ENCODE measurements at places on chromosomes 3 and 15. TPM values are rescaled to one million over a fixed set of nuclear protein-coding genes. Genes with fewer than 3 reads are reported as not detected.

DNA sequence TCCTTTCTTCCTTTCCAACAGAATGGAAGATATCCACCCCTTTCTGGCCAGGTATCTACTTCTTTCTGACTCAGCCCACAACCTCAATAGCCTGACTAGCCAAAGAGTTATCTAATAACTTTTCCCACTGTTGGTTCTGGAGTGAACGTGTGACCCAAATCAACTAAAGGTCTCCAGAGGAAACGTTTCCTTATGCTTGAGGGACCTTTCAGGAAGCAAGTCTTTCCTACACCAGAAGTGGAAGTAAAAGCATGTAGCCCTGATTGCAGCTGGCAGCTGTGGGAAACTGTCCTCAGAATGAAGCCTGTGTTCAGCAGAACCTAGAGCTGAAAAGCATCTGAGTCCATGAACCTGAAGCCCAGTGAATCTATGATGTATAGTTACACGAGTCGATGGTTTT is 34.7 kb upstream of the PHLDB2 start:
- peaks cover 1% of the 10 kb centered on the region for H3K27me3 ChIP-seq
- no peak overlapping the region for H3K4me3 ChIP-seq
- no peak overlapping the region for H3K27ac ChIP-seq
- DNase-seq, result no peak
- no peaks in the 10 kb centered on the region for H3K36me3 ChIP-seq

Gene MOBP
- not detected for polyA plus RNA-seq

GRCh38 chr3:55828712-55829111 is 341.6 kb upstream of the WNT5A start:
- no peak for DNase-seq
- H3K4me3 ChIP-seq, result no peak overlapping the region
- H3K27me3 ChIP-seq, result no peaks in the 10 kb centered on the region
- H3K36me3 ChIP-seq, result no peaks in the 10 kb centered on the region

- no peak overlapping the region for H3K27ac ChIP-seq
- H3K4me1 ChIP-seq, result peaks cover 18% of the 10 kb centered on the region
- H3K27me3 ChIP-seq, result no peaks in the 10 kb centered on the region
- no peak for DNase-seq
- H3K36me3 ChIP-seq, result peaks cover 12% of the 10 kb centered on the region
Measured at GRCh38 chr3:150736903-150737832, 25.8 kb downstream of the SIAH2 start.

DNA sequence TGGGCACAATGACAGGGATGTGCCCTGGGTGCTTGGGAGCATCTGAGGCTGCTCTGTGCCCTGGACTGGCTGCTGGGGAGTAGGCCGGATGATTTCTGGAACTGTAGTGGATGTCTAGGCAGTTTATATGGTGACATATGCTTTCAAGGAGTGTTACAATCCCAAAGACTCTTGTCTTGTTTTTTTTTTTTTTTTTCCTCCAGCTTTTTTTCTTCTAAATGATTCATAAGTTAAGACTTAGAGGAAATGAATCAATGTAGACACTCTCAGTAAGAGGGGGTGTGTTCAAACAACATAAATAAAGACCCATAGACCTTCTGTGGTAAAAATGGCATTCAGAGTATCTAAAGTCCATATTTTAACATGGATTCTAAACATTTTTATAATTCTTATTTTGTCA is 706.1 kb upstream of the GOLIM4 start:
- H3K4me1 ChIP-seq, result no peaks in the 10 kb centered on the region
- no peaks in the 10 kb centered on the region for H3K27me3 ChIP-seq
- DNase-seq, result no peak
- H3K4me3 ChIP-seq, result no peak overlapping the region
- no peaks in the 10 kb centered on the region for H3K36me3 ChIP-seq

GRCh38 chr15:41020829-41021228 is 67.6 kb downstream of the CHAC1 start:
- peaks cover 42% of the 10 kb centered on the region for H3K36me3 ChIP-seq
- no peak overlapping the region for H3K27ac ChIP-seq
- DNase-seq, result no peak
- H3K4me1 ChIP-seq, result no peaks in the 10 kb centered on the region
- no peaks in the 10 kb centered on the region for H3K27me3 ChIP-seq

- no peak for DNase-seq
- H3K27me3 ChIP-seq, result no peaks in the 10 kb centered on the region
- H3K27ac ChIP-seq, result no peak overlapping the region
- no peak overlapping the region for H3K4me3 ChIP-seq
- H3K36me3 ChIP-seq, result no peaks in the 10 kb centered on the region
Measured at GRCh38 chr3:55332176-55332575, 154.9 kb downstream of the WNT5A start.

GRCh38 chr3:82143661-82144412 is 382.4 kb upstream of the GBE1 start:
- no peak for DNase-seq
- no peaks in the 10 kb centered on the region for H3K36me3 ChIP-seq
- H3K27me3 ChIP-seq, result no peaks in the 10 kb centered on the region
- no peak overlapping the region for H3K27ac ChIP-seq

Gene FILIP1L
- 0.65 TPM for polyA plus RNA-seq

Gene ACSBG1
- not detected for polyA plus RNA-seq
